ENCODE measurements at places on chromosomes 7 and 10.
A peak's percentile ranks its signal among the peaks of the same experiment; 100 is the strongest.

- no peak for DNase-seq
Measured at GRCh38 chr7:134197345-134197744, 70.2 kb downstream of the LRGUK start.

GRCh38 chr7:94276795-94277194, 117.9 kb upstream of the COL1A2 start:
- no peak for DNase-seq

DNA sequence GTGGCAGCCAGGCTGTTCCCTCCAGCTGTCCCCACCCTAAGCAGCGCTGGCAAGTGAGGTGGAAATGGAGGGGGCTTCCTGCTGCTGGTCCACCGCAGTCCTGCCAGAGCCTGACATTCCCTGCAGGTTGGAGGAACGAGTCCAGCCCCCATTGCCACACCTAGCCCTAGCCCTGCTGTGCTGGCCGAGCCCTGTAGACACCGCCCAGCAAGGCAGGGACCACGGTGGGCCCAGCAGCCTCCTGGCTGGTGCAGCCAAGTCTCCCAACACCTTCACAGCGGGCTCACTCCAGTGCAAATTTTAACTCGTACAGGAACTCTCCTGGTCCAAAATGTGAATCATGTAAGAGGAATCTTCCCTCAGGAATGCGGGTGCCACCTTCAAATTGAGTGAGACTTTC, 116.3 kb downstream of the PAXIP1 start:
- no peak for DNase-seq

GRCh38 chr7:48213226-48213625, 42.0 kb downstream of the ABCA13 start:
- no peak for DNase-seq

GRCh38 chr7:106720641-106721040, 59.7 kb upstream of the CCDC71L start:
- DNase-seq = no peak

GRCh38 chr10:19728376-19728775, 87.9 kb upstream of the PLXDC2 start:
- no peak for DNase-seq

DNA sequence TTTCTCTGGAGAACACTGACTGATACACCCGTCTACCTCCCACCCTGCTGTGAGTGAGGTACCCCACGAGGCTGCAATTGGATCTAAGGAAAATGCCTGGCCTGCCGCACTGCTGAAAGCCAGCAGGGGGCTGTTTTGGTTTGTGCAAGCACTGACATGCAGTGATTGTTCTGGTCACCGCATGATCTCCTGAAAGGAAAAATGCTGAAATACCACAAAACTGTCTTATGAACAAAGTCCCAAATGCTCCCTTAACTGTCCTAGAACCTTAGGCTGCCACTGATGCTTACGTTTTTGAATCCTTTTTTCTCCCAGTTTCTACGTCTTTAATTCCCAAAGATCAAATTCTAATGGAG, 132.7 kb downstream of the JCAD start:
- peak; percentile 48 for DNase-seq
